ENCODE measurements at places on chromosomes 2 and 18.
A peak's percentile ranks its signal among the peaks of the same experiment; 100 is the strongest.

- no peak for DNase-seq
Measured at GRCh38 chr2:77513191-77513590, 9.0 kb downstream of the LRRTM4 start.

- DNase-seq: peak; percentile 12
Measured at GRCh38 chr2:68811364-68811763, 59.8 kb downstream of the BMP10 start.

DNA sequence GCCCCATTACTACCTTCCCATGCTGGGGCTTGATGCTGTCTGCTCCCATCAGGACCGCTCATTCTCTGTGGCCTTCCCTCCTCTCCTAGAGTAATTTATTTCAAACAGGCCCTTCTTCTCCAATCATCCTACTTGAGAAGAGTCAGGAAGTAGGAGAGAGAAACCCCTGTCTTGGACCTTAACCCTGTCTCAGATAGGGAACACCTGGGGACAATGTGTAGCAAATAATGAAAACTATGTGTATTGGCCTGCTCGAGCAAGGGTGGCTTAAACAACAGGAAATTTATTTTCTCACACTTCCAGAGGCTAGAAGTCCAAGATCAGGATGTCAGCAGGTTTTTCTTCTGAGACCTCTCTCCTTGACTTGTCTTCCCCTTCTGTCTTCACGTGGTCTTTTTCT is 26.6 kb upstream of the NEMP2 start:
- DNase-seq: no peak

DNA sequence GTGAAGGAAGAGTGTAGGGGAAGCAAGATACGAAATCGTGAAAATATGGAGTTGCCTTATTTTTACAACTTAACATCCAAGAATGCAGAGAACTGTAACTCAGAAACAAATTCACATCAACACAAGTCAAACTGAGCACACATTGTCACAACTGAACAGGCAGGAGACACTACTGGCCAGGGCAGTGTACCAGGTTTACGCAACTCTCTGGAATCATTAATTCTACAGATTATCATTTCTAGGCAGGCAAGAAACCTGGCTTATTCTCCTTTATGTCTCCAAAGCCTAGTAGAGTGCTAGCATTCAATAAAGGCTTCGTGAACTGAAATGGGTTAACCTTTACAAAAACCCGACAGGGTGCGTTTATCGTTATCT is 584 bp downstream of the COA5 start:
- peak; percentile 31 for DNase-seq

GRCh38 chr2:14781142-14781541 is 148.6 kb downstream of the LRATD1 start:
- DNase-seq: no peak

DNA sequence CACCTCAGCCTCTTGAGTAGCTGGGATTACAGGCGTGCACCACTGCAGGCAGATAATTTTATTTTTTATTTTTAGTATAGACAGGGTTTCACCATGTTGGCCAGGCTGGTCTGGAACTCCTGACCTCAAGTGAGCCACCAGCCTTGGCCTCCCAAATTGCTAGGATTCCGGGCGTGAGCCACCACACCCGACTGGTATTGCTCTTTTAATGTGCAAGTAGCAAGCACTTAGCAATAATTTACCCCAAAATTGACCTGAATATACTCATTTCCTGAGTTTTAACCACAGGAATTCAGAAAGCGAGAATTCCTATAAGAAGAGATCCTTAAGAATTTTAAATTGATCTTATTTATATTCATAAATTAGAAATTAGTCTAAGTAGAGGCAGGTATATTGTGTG is 169.1 kb downstream of the CDH2 start:
- DNase-seq: peak; percentile 10

GRCh38 chr2:120904830-120905234 is 169.2 kb downstream of the GLI2 start:
- DNase-seq: no peak

DNA sequence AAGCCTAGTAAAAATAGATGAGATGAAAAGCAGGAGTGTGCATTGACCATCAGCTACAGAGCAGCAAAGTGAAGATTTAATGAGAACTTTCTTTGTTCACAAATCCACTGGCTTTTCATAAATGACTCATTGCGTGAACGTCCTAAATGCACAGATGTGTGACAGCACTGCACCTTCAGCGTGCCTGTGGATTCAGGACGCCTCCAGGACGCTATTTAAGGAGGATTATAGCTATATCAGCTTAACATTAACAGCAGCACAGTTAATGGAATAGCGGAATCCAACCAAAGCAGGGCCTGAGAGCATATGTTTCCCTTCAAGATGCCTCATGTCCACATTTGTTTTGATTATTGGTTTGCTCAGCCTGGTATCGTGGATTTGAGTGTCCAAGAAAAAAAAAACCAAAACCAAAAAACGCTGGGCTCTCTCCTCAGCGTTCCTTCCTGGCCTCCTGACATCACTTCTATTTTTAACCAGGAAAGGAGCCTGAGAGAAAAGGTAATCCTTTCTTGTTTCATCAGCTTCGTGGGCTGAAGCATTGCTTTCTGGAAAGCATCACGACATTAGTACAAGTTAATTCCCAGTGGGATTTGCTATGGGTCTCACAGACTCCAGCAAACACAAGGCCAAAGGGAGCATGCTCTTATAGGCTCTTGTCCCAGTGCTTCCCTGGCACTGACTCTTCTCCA is 447.0 kb upstream of the SMIM21 start:
- no peak for DNase-seq

DNA sequence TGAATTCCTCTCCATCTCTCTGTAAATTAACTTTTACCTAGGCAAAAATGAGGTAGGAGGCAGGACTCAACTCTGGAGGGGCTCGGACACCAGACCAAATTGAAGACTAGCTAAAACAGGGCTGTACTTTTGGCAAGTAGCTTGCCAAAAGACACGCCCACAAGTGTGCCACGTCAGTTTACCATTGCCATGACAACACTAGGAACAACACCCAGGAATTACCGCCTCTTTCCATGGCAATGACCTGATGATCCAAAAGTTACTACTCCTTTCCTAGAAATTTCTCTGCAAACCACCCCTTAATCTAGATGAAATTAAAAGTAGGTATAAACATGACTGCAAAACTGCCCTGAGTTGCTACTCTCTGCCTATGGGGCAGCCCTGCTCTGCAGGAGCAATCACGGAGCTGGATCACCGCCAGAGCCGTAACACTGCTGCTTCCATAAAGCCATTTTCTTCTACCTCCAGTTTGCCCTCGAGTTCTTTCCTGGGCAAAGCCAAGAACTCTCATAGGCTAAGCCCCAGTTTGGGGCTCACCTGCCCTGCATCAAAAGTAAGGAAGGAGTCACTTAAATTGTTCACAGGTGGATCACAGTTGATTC is 66.0 kb upstream of the FAM136A start:
- peak; percentile 45 for DNase-seq

DNA sequence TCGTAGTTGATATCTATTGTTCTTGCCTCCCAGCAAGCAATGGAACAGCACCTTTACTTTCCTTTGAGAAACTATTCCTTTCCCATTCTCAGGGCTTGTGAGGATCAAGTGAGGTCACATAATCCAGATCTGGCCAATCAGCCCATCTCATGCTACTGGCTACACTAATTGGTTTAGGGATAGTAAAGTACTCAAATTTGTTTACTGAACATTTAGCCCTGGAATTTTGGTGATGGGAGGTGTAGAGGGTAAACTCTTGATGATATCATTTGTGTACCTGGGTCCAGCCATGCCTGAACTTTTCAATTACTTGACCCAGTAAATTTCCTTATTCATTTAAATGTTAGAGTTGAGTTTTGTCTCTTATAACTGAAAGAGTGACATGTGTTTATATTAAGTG is 195.8 kb upstream of the TNP1 start:
- DNase-seq: no peak

DNA sequence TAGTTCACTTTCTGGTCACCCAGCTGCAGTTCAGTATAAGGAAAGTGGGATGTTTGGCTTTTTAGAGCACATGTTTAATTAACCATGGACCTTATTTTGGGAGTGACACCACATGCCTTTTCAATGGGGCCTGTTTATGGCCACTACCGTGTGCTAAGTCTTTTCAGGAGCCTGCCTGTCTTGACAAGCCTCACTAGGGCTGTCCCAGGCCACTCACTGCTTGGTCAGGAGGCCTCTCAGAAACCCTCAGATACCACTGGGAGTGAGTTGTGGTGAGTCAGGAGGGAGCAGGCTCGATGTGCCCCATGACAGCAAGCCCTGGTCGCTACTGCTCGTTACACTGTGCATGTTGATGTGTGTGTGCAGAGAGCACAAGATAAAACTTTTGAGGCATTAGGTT is 123.0 kb downstream of the MAP4K4 start:
- DNase-seq: peak; percentile 86

GRCh38 chr2:112572005-112572404 is 12.4 kb upstream of the CHCHD5 start:
- no peak for DNase-seq

DNA sequence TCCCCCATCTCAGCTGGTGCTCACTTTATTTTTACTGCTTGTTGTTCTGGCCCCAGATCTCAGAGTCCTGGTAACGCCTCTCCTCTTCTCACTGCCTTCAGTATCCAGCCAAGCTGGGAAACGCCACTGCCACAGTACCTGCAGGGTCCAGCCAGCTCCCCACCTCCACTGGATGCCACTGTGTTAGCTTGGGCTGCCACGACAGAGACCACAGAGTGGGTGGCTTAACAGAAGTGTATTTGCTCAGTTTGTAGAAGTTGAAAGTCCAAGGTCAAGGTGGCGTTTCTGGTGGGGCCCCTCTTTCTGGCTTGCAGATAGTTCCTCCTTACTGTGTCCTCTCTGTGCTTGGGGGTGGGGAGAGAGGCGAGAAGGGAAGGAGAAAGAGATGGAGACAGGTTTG is 107.1 kb downstream of the AGAP1 start:
- no peak for DNase-seq

- DNase-seq: no peak
Measured at GRCh38 chr2:217329023-217329431, 469.2 kb upstream of the TNP1 start.

GRCh38 chr18:31680831-31681568 is 3.4 kb downstream of the B4GALT6 start:
- peak; percentile 18 for DNase-seq

- no peak for DNase-seq
Measured at GRCh38 chr2:234536178-234536965, 39.5 kb upstream of the ARL4C start.

GRCh38 chr2:203949228-203949627 is 12.7 kb downstream of the ICOS start:
- DNase-seq: peak; percentile 11

- DNase-seq: no peak
Measured at GRCh38 chr2:39514825-39515224, 77.7 kb upstream of the MAP4K3 start.

- DNase-seq: no peak
Measured at GRCh38 chr2:20608666-20609348, 42.1 kb downstream of the HS1BP3 start.

DNA sequence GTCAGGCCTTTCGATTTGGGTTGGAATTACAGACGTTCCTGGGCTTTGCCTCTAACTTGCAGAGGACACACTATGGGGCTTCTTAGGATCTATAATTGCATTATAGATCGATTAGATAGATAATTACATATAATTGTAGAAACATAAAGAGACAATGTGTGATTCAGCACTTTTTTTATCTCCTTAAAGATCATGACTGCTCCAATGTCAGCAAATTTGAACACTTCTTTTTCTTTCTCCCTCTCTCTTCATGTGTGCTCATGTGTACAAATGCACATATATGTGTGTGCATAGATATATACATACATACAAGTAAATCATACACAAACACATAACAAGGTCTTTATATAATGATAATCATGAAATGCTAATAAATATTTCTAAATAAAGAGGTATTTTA is 1261.2 kb upstream of the SLC39A10 start:
- no peak for DNase-seq

- DNase-seq: no peak
Measured at GRCh38 chr18:37084912-37085311, 256.0 kb downstream of the KIAA1328 start.

DNA sequence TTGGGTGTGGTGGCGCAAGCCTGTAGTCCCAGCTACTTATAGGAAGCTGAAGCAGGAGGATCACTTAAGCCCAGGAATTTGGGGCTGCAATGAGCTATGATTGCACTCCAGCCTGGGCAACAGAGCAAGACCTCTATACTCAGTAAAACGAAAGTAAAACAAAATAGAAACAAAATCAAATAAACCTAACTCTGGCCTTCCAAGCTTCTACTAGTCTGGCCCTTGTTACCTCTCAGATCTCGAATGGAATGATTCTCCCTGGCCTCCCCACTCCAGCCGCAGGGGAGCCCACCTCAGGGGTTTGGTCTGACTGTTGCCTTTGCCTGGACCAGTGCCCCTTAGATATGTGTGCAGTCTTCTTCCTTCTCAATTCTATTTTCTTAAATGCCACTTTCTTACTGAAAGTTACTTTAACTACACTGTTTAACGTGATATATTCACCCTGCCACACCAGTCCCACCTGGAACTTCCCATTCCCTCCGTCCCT is 160.0 kb upstream of the GCFC2 start:
- no peak for DNase-seq

GRCh38 chr2:64196963-64197362 is 52.7 kb upstream of the PELI1 start:
- DNase-seq: no peak

DNA sequence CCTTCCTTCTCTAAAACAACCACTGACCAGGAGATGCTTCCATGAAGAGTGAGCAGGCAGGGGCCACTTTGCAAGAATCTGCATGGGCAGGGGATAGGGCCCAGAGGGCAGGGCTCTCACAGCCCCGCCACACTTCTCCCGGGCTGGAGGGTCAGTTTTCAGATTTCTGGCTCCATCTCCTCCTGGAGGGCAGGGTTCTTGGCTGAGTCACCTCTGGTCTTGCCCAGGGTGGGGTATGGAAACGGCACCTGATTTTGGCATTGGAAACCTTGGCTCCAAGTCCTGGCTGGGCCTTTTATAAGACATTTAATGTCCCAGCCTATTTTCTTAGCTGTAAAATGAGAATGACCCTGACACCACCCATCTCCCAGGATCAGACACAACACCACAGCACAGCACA is 27.6 kb upstream of the ASPRV1 start:
- no peak for DNase-seq

DNA sequence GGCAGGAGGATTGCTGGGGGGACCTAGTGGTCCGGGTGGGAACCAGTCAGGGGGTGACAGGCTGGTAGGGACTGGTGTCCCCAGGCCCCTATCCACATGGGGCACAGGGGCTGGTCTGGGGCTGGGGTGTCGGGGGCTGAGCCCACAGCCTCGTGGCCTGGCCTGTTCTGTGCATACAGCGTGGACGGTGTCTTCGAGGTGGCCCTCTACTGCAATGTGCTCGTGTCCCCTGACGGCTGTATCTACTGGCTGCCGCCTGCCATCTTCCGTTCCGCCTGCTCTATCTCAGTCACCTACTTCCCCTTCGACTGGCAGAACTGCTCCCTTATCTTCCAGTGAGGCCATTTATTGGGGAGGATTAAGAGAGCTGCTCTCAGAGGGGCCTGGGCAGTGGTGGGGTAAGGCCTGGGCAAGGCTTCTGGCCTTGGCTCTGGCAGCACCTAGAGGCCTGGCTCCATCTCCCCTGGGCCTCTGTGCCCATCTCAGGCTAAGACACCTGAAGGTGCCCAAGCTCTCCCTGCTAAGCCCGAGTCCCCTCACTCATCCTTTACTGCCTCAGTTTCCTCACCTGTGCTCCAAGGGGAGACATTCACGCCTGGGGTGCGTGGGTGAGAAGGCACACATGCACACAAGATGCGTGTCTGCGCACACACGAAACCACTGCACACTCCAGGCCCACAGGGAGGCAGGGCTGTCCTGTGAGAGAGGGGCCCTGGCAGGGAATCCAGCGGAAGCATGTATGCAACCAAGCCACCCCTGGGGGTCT is 1.9 kb downstream of the CHRNG start:
- no peak for DNase-seq

GRCh38 chr2:223459328-223459939 is 142.7 kb downstream of the SCG2 start:
- peak; percentile 65 for DNase-seq

- DNase-seq: no peak
Measured at GRCh38 chr2:88137833-88138232, 10.0 kb upstream of the FABP1 start.
